ENCODE measurements at places on chromosomes 6 and 20.
A peak's percentile ranks its signal among the peaks of the same experiment; 100 is the strongest.

DNA sequence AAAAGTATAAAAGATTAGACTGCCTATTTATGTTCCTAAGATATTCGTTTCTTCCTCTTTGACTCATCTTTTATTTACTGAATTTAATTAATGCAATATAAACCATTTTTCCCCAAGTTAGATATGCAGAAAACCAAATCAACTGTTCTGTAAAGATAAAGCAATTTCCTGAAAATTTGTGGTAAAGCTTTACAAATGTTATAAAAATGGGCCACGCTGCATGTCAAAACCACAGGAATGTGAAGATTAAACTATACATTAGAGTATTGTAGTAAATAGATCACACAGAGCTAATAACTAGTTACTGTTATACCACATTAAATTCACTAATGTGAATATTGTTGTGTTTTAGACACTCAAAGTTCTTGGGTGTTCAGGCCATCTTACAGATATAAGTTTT, 83.4 kb downstream of the OPN5 start:
- DNase-seq, result no peak

DNA sequence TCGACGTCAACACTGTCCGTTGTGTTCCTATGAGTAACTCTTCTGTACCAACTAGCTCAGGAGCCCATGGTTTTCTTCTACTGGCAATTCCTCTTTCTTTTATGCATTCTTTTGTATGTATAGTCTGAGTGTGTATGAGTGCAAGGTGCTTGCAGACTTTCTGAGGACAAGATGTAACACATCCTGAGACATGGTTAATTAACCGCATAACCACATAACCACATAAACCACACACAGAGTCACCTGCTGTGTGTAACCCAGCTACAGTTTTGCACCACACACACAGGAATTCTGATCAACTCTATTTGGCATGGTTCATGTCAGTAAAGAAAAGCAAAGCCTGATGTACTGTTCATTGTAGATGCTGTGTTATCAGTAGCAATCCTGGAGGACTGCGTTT, 98.6 kb downstream of the DACT2 start:
- DNase-seq, result no peak

DNA sequence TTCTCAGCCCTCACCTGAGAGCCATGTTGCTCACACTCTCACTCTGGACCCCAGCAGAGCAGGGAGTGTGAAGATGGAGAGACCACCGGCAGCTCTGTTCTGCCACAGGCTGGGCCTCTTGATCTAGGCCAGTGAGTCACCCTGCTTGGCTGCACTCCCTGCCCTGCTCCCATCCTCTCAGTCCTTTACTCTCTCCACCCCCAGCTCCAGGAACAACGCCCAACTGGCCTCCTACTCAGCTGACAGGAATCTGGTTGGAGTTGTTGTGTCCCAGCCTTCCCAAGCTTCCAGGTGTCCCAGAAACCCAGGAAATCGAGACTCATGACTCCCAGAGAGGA, at the start of gene PSORS1C1:
PSORS1C1 (plus strand) TSS at position 260 of the 338 bp plus-strand sequence. CDS start 14,833 bp downstream, outside the sequence.
- DNase-seq, result peak; percentile 60

DNA sequence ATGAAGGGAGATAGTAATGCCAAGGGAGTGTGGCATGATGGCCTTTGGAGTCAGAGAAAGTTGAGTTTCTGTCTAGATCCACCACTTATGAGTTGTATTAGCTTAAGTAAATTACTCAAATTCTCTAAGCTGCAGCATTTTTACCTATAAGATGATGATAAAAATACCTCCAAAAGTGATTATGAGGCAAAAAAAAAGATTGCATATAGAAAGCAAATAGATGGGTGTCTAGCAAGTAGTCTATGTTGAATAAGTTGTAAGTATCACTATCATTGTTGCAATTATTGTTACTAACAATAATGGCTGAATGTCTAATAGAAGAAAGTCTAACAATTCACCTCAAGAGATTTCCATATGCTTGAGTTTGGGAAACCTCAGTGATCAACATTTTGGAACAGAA, 959.2 kb upstream of the GJE1 start:
- no peak for DNase-seq

- DNase-seq, result no peak
These were observed 10.7 kb downstream of the RFPL4B start for GRCh38 chr6:112357791-112358190.
